Naive thymus-derived CD8-positive, alpha-beta T cell (primary cell): ENCODE measurements at places on chromosomes 3 and 15.

DNA sequence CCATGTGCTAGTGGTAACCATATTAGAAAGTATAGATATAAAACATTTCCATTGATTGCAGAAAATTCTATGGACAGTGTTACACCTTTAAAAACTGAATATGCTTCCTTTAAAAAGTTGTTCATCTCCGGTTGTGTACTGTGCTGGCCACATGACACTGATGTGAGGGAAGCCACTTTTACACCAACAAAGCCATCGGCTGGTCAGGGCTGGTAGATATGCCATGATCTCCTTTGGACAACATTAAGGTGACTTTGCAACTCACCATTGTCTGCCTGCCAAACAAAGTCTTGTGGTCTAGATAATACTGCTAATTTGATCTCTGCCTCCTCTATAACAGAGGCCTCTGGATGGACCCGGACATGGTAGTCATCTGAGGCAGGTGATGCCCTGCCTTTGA is 156.0 kb upstream of the RARB start:
- no peak for DNase-seq

- no peak for DNase-seq
These were observed 476.6 kb downstream of the FHIT start for GRCh38 chr3:60774617-60775016.

- DNase-seq, result no peak
These were observed 39.5 kb upstream of the ATP2C1 start for GRCh38 chr3:130854208-130854864.

GRCh38 chr3:45320986-45321385 is 67.4 kb upstream of the LARS2 start:
- no peak for DNase-seq

GRCh38 chr3:161848376-161848775 is 351.8 kb downstream of the OTOL1 start:
- no peak for DNase-seq

DNA sequence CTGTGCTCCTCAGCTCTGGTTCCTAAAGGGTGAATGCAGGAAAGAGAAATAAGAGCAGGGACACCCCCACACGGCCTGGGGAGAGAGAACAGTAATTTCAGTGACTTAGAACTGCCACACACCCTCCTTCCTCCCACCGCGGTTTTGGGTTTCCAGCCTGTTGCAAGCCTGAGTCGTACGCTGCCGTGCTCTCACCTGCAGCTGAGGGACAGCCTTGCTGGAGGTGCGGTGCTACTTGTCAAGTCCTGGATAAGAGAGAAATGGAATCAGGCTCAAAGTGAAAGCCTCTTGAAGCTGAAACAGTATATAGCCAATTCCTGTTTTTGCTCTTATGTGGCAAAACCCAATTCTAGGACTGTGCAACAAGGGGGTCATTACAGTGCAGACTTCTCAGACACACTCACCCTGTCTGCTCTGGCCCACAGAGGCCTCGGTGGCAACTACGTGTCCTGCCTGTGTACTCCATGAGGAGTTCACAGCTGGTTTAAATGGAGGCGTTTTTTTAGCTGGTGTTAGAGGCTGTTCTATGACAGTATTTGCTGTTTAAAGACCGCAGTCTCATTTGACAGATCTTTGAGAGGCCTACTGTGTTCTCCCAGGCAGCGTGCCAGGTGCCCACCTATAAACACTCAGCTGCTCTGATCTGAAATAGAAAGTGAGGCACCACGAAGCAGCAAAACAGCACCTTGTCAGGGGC is 42.9 kb downstream of the TBC1D2B start:
- peak; percentile 70 for DNase-seq

GRCh38 chr3:30455840-30456239 is 150.6 kb upstream of the TGFBR2 start:
- DNase-seq, result no peak

DNA sequence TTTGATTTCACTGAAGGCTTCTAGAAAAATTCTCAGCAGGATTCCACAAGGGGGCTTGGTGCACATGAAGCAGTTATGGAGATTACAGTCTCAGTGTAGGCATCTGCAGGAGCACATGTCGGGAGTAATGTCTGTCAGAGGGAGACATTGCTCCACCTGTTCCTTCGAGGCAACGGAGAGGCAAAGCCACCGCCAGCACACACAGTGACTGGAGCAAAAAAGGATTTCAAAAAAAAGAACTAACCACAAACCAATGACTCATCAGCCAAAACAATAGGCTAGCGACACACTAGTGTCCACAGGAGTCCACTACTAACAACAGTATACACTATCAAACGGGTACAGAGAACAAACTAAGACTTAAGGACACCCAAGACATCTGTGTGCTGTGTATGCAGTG is 68.9 kb downstream of the NPTN start:
- DNase-seq, result no peak

- DNase-seq, result no peak
These were observed 14.6 kb upstream of the TFRC start for GRCh38 chr3:196096382-196096953.

GRCh38 chr15:68330901-68331300 is 53.4 kb downstream of the FEM1B start:
- DNase-seq, result no peak

DNA sequence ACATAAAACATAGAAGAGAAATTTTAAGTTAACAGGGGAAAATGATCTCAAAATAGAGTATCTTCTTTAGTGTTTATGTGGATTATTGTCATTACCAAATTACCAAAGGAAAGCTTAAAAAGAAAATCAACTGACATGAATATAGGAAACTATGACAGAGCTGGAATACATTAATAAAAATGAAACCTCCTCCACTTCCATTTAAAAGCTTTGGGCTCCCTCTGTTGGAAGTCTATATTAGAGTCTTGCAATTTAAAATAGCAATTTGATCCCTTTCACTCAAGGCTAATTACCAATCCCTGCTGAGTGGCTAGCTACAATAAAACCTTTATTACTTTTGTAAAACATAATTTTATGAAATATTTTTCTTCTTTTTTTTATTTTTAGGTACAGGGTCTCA is 61.4 kb upstream of the IMPG2 start:
- no peak for DNase-seq

DNA sequence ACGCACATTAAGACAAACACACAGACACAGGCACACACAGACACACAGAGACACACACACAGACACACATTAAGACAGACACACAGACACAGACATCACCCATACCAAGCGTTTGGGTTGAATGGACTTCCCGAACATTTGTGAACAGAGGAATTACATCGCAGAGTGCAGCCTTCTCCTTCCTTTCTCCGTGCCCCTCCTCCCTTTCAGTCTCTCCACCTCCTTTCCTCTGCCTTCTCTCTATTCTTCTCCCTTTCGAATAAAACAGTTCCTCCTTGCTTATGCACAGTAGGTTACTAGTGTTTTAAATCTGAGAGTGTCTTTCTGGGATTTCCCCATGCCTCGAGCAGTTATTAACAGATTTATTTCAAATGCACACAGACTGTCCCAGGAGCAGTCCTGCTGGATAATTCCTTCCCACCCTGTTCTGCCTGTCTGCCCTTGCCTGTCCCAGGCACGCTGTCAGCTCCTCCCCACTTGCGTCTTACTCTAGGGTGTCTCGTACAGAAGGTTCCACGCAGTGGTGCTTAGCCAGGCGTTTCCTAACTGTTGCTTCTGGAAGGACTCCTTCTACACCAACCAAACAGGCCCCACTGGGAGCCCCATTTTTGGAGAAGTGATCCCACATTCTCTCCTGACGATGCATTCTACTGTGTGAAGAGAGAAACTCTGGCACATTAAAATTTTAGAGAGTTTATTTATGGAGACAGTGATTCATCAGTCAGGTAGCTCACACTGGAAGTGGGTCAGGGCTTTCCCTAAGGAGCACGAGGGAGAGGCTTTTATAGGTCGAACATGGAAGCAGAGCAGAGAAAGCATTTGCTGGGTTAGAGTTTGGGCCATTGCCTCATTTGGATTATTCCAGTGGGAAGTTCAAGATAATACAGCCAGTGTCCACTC is 163.8 kb downstream of the SV2B start:
- no peak for DNase-seq

DNA sequence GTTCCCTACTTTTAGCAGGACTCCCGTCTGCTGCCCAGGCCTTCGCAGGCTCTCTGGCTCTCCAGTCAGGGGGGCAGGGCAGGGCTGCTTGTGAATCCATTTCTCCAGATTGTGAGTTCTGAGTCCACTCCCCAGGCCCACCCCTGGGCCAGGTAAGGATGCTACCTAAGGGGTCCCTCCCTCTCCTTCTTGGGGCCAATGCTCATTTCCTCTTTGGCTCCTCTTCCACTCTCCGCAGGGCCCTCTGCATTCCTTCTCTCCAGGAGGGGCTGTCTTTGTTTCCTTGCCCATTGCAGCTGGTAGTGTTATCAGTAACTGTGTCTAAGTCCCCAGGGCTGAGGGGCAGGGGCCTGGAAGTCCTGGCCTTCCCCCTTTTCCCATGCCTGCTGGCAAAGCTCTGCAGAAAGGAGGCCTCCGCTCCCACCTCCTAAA is 13.0 kb upstream of the CACNA2D2 start:
- DNase-seq, result no peak

DNA sequence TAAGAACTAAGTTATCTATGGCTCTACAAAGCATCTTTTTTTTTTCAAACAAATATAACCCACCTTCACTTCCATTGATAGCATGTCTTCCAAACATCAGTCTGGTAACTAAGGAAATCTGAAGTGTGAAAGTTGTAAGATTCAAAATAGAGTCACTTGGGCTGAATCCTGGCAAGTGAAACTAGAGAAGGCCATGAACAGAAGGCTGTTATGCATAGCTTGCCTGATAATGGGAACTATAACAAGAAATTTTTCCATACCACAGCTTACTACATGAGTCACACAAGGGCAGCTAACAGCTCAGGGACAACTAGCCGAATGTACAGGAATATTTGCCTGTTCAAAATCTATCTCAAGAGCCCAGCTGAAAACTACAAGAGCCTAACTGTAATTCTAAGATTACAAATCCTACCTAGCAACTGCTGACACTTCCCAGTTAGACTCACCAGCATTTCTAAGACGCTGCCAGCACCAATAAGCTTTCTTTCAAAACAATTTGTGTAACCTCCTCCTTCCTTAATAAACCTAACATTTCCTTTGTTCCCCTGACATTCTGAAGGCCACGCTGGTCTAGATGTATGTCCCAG is 1066.5 kb downstream of the PLOD2 start:
- no peak for DNase-seq

DNA sequence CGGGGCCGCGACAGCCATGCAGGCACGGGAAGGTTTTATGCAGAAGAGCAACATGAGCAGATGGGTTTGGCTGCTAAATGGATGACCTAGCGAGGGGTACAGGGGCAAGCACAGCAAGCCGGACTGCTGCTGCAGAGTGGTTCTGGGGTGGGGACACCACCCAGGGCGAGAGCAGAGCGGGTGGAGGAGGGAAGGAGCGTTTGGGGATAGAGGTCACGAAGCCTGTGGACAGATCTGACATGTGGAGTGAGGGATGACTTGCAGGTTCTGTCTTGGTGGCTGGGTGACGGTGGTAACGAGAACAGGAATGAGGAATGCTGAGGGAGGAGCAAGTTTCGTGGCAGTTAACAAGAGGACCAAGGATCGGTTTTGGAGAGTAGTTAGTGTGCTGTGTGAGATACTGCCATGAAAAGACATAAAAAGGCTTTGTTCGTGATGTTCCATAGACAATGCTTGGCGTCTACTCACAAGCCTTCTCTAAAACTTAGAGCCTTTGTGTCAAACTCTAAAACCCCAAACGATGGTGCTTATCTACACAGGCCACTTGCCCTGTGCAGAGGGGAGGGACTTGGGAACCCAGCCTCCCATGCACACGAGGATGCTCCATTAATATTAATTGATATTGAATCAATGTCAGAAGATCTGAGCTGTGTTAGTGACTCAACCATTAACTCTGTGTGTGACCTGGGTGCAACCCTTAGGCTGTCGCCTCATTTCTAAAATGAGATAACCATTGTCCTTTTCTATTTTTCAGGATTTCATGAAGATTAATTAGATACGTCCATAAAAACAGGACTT is 132.7 kb upstream of the SLC2A2 start:
- DNase-seq, result no peak

DNA sequence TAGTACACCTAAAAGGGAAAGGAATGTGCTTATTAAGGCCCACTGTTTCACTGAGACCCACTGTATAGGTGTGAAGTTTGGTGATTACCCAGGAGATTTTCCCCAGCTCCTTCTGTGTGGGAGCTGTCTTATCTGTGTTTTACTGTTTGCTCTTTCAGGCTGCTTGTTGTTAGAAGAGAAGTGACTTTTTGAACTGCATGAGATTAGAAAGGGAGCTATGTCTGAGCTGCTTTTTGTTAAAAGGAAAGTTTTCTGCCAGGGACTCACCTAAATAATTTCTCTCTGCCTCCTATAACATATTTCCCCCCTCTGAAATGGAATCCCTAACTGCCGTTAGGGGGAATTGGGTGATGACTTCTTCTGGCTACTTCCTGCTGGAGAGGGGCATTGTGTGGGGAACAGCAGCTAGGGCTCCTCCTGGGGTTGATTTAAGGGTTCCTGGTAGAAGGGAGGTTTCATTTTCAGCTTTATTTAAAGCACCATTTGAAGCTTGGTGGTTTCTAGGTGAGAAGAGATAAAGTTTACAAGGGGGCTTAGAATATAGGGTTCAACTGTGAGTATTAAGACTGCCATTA is 77.1 kb upstream of the ATP11B start:
- no peak for DNase-seq

GRCh38 chr3:187131981-187132380 is 7.3 kb downstream of the RPL39L start:
- DNase-seq, result no peak

DNA sequence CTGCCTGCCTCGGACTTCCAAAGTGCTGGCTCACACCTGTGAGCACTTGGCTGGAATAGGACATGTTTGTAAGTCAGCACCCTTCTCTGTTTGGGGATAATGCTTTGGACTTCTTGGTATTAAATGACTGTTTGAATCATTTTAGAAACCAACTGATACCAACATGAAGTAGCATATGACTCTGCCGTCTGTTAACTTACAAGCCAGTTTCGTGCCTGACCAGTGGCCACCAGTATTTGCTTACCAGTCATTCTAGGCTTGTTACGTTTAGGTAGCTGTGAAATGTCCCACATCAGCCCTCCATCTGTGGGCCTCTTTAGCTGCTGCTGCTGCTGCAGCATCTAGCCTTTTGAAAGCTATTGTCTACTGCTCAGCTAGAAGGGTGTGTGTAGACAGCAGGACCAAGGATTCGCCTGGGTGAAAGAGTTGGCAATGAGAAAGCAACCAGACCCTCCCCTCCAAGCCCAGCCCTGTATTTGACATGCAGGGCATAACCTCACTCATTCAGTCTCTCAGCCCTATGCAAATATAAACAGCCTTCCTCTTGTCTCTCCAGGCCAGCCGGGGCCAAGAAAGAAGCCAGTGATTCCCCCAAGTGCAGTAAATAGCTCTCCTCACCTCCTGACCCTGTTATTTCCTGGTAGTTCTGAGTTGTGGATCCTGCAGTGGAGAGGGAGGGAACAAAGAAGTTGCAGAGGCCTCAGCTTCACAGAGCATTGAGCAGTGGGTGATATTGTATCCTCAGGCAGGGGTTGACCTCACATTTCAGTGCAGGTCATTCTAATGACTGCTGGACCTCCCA is 51.0 kb downstream of the NKIRAS1 start:
- DNase-seq, result no peak

DNA sequence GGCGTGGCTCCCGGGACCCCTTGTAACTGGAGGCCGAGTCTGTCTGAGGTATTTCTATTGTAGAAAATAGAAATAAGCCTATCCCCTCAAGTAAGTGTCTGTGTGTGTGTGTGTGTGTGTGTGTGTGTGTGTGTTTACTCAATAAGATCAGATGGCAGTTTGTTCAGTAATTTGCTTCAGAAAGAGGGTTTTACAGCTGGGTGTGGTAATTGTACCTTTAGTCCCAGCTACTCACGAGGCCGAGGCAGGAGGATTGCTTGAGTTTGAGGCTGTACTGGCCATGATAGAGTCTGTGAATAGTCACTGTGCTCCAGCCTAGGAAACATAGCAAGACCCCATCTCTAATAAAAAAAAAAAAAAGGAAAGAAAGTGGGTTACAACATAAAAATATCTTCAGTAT is 8.7 kb downstream of the SPINT1 start:
- DNase-seq, result no peak
